ENCODE measurements at places on chromosomes 3 and 15.
A peak's percentile ranks its signal among the peaks of the same experiment; 100 is the strongest.

- DNase-seq, result no peak
These were observed 53.9 kb downstream of the EIF4E3 start for GRCh38 chr3:71671216-71671845.

- no peak for DNase-seq
These were observed 34.5 kb upstream of the IQCF6 start for GRCh38 chr3:51813539-51813938.

- no peak for DNase-seq
These were observed 15.8 kb downstream of the IGSF11 start for GRCh38 chr3:119018690-119019463.

DNA sequence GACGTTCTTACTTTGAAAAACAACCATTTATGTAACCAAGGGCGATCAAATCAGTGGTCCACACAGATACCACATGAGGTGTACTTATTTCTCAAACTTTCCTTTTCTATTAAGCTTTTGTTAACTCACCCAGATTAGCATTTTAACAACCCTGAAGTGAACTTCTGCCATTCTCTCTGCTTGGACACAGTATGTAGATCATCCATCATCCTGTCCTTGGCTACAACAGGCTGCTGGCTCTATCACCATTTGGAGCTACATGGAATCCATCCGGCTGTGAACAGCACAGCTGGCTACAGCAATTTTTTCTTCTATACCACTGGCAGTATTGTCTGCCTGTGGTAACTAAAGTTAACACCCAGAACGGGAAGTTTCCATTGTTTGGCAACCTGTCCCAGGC lies 4.4 kb downstream of the SEMA6D start:
- DNase-seq, result no peak

GRCh38 chr15:75661100-75661755 lies 13.5 kb downstream of the SNX33 start:
- DNase-seq, result no peak

DNA sequence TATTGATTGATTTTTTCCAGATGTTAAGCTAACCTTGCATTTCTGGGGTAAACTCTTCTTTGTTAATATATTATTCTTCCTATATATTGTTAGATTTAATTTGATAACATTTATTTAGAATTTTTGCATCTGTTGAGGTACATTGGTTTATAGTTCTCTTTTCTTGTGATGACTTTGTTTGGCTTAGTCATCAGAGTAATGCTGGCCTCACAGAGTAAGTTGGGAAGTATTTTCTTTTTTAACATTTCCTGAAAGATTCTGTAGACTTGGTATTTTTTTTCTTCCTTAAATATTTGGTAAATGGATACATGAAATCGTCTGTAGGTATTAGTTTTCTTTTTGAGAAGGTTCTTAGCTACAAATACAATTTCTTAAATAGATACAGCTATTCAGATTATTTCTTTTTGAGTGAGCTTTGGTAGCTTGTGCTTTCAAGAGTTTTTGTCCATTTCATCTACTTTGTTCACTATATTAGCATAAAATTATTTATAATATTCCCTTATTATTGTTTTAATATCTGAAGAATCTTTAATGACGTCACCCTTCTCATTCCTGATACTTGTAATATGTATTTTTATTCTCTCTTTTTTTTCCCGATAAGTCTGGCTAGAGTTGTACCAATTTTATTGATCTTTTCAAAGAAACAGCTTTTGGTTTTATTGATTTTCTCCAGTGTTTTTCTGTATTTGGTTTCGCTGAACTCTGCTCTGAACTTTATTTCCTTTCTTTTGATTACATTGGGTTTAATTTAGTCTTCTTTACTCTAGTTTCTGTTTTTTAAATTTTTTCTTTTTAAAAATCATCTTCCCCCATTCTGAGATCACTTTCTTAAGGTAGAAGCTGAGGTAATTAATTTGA lies 6.5 kb upstream of the HPS3 start:
- DNase-seq, result no peak

DNA sequence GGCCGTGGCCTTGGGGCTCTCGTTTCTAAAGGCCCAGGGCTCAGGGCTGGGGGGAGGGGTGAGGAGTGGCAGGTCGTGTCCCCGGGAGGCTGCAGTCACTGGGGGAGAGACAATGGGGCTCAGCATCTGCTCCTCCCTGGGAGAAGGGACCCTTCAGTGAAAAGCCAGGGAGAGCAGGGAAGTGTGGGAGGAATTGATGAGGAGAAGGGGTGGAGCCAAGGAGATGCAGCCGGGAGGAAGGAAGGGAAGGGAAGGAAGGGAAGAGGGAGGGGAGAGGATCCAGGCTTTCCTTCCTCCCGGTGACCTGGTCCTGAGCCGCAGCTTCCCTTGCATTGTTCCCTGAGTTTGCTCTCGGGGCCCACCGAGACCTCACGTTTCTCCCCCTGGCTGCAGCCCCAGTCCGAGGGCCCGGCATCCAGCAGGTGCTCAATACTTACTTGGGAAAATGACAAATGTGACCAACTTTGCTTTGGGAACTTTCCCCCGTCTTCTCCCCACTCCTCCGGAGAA lies 1.4 kb upstream of the ZNF710 start:
- no peak for DNase-seq

DNA sequence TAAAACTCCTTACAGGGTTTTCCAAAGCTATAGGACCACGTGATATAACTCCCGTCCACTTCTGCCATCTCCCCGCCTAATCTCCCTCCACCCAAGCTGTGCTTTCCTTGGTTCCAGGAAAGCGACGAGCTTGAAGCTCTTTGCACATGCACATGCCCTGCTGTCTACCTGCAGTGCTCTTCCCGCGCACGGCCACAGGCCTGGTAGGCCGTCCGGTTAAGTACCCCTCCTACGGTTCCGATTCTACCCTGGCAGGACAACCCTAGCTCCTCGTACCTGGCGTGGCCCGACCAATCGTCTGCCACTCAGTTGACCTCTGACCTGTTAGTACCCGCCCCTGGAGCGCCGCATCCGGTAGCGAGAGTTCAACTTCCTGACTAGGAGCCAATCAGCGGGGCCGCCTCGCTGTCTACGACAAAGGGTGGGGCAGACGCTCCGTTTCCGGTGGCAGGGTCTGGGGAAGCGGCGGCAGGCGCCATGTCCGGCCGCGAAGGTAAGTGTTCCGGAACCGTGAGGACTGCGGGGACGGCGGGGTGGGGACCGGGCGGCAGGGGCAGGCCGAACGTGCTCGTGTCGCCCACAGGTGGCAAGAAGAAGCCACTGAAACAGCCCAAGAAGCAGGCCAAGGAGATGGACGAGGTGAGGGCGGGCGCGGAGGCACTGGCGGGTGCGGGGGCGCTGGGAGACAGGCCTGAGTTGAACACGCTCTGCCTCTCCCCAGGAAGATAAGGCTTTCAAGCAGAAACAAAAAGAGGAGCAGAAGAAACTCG lies at the start of the genes CCDC51 and TMA7:
Gene CCDC51, minus strand, starts transcription at position 300 of the 770 bp plus-strand sequence. CDS start 4,991 bp downstream, outside the sequence.
Gene TMA7, plus strand, starts transcription at position 438 of the 770 bp plus-strand sequence. Its CDS starts 40 bp downstream, at position 478.
- DNase-seq, result peak; percentile 97

DNA sequence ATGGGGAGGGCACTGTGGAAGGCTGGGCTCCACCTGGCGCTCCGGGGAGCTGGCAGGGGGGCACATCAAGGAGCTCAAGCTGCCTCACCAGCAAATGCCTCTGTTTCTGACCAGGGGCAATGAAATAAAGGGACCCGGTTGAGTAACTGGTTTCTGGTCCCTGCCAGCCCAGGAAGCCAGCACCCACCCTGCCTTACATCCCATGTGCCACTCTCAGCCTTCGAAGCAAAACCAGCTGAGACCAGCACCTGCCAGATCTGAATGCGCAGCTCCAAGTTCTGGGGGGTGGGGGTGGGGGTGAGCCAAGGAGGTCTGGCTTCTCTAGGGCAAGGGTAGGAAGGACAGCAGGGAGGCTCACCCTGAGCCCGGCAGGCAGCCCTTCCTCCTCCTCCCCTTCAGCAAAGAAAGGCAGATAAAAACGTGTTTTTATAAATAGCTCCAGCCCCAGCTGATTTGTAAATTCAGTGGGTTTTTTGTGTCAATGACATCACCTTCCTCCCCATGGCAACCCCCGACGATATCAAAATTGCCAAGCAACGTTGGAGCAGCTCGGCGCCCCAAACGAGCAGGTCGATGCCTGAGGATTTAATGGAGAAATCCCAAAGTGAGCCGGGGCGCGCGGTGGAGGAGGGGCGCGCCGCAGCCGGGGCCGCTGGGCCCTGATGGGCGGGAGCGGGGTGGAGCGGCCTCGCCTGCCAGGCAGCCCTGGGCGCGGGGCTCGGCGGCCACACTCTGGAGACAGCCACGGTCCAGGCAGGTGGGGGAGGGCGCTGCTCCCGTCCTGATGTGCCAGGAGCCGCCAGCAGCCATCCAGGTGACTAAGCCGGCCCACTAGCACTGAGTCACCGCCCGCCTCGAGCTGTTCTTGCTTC lies at the start of gene PAK6:
Gene PAK6, plus strand, starts transcription at position 532 of the 872 bp plus-strand sequence. CDS start 25,723 bp downstream, outside the sequence.
- DNase-seq, result no peak

GRCh38 chr3:190070622-190071347 lies 49.9 kb downstream of the P3H2 start:
- no peak for DNase-seq

GRCh38 chr3:23811919-23812318 lies 6.2 kb downstream of the UBE2E1 start:
- DNase-seq, result no peak
